CD4-positive, CD25-positive, alpha-beta regulatory T cell (primary cell): ENCODE measurements at places on chromosomes 7 and 10.

DNA sequence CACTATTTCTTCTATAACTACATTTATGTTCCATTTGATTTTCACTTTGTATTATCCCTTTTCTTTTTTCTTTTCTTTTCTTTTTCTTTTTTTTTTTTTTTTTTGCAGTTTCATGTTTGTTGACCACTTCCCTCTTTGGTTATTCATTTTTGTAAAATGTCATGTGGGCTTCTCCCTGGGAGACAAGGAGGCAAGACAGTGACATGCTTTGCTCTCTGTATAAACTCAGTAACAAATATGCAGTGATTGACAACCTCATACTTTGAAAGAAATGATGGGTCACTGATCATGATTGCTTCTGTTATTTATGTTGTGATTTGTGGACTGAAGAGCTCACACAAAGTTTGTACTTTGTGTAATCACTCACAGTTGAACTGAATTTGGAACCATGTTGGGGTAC is 90.2 kb upstream of the ABI1 start:
- DNase-seq, result no peak

GRCh38 chr10:18532881-18533535 is 118.4 kb downstream of the NSUN6 start:
- no peak for DNase-seq

DNA sequence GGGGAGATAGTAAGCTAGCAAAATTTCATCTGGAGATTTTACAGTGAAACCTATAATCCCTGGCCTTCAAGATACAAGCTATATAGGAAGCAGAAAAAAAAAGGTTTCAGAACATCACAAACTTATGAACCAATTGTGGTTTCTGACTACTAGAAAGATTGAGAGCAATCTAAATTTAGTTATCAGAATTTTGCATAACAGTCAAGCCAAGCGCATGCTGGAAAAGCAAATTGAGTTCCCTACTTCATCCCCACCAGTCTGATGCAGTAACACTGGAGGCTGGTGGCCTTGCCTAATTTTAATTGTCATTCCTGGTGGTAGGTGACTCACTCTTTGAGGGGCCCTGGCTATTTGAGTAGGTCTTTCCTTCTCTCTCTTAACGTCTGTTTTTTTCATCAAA is 46.3 kb upstream of the ELMO1 start:
- DNase-seq, result no peak

- DNase-seq, result no peak
These were observed 6.0 kb downstream of the LEP start for GRCh38 chr7:128247108-128247507.

- no peak for DNase-seq
These were observed 191.8 kb downstream of the TRIL start for GRCh38 chr7:28766359-28766758.

GRCh38 chr7:22726345-22726906 is 574 bp upstream of the IL6 start:
- DNase-seq, result peak; percentile 5

DNA sequence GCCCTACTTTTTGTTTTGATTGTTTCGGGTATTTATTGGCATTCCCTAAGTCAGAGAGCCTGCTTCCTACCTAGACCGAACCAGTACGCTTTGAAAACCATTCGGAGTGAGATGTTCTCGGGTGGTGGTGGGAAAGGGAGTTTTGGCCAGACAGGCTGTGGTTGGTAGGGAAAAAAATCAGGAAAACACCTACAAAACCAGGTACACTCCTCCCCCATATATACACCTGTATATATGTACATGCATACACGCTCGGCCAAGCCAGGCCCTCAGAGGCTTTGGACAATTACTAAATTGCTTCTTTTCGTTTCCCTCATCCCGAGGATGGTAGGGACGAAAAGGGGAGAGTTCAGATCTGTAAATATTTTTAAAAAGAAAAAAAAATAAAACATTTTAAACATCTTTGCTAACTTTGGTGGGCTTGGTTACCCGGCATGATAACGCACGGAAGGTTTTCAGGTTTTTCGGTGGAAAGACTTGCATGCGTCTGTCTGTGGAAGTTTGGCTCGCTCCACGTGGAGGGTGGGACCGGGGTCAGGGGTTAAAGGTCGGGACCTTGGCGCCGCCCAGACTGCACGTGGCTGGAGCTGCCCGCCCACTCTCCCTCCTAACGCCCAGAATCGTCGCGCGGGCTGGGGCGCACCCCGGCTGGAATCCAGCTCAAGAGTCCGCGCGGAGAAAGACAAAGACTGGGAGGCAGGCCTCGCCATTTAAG is 2.5 kb downstream of the HMX2 start:
- no peak for DNase-seq

DNA sequence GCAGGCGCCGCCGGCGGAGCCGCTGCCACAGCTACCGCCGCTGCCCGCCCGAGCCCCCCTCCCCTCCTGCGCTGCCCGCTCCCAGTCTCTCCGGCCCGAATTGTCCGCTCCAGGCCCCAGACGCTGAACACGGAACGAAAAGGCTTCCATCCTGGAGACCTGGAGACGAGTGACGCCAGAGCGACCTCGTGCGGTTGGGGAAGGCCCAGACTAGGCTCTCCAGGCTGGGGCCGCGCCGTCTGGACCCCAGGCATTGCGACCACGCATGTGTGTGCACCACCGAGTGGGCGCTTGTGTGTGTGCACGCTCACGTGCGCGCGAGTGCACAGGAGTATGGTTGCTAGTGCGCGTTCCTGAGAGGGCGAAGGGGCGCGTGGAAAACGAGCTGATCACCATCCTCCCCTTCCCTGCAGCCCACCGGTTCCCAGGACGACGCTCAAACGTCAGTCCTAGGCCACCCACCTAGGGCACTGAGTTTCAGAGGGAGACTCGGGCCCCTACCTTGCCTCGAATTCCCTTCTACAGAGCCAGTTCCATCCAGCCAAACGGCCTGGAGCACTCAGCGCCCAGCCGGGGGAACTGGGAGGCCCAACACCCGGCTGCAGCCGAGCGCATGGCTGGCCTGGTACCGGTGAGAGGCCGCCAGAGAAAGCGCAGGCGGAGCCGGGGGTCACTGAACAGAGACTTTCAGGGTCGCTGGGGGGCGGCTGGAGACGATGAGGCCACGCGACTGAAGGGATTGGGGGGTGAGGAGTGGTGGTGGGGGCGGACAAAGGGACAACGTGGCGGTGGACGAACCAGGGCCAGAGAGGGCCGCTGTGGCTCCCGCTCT is 11.6 kb downstream of the LBX1 start:
- DNase-seq, result no peak

DNA sequence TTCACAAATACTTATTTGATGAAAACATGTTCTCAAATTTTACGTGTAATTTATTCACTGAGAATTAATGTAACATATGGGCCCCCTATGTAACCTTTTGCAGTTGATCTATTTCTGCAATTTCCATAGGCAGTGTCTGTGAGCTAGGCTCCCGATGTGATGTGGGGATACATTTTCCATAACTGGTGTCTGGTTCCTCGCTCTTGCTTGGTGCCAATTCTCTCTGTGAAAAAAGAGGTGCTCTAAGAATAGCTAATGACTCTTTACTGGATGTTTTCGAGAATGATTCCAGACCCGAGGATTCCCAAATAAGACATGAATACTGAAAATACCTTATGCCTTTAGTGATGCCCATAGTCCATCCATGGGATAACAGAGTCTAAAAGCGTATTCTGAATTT is 286.7 kb upstream of the FZD8 start:
- no peak for DNase-seq

DNA sequence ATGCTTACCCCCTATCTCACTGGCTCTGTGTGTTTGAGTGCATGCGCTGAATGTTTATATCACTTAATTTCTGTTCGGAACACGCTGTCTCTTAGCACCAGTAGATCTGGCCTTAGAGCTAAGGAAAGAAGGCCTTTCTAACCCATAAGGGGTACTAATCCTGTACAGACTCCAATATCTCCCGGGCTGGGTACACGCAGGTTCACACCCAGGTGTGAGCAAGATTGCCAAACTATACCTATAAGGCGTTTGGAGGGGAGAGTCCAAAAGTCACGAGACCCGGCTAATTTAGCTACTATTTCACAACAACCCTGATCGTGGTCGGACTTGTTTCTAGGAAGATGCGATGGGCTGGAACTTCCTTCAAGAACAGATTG is 727 bp upstream of the PDSS1 start:
- DNase-seq, result no peak

DNA sequence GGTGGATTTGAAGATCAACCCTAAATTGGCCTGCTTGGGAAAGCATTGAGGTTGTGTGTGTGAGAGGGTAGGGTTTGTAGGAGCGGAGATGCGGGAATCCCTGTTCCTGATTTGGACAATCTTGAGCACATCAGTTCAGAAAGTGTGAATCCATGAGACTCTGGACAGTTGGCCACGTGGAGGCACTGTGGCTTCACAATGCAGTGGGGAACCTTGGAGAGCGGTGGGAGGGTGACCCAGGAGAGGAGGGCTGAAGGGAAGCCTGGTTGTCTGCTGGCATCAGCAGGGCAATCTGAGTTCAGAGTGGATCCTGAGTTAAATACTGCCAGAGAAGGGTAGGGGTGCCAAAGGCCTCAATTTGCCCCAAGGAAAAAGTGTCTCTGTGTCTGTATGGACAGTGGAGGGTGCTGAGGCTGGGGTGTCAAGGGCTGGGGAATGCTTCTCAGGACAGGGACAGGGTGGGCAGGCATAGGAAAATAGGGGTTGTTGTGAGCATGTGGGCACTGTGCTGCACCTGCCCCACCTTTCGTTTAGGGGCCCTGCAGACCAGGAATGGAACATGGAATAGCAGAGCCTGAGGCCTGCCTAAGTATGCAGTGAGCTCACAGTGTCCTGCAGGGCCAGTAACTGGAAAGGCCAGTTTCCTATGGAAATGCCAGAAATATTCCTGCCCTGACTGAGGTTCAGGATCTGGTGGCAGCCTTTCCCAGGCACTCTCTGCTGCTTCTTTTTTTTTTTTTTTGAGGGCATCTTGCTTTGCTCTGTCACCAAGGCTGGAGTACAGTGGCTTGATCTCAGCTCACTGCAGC is 162.9 kb upstream of the PRSS58 start:
- no peak for DNase-seq

DNA sequence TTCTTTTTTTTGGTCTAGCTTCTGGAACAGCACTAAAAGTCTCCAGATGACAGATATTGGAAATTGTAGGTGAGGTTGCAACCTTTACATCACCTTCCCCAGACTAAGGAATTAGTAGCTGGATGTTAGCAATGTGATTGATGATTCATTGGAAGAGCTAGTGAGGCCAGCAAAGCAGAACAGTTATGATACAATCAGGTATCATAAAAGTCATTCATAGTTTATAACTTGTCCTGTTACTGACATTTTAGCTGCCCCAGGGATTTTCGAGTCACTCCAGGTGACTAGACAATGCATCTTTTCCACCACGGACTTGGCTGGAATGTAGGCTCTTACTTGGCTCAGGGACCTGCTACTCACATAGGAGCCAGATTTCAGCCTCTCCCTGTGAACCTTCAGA is 15.9 kb upstream of the TCF7L2 start:
- no peak for DNase-seq

GRCh38 chr10:118900617-118901016 is 128.9 kb upstream of the NANOS1 start:
- no peak for DNase-seq

GRCh38 chr7:128202287-128202957 is 38.7 kb upstream of the LEP start:
- no peak for DNase-seq

DNA sequence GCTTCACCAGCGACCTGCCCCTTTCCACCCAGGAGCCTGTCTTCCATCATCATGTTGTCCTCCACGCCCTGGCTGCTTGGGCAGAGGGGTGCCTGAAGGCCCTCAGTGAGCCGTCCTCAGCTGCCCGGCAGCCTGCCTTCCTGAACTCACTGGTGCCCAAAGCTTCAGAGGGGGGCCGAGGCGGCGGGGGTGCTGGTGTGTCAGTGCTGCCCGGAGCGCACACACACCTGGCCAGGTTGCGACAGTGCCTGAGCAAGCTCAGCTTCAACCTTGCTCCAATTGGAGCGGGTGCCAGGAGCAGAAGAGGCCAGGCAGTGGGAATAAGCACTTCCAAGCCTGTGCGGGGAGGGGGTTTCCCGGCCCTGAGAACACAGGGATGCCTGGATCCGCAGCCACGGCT is 566.3 kb downstream of the INHBA start:
- DNase-seq, result no peak

GRCh38 chr7:81990395-81990794 is 220.5 kb upstream of the HGF start:
- no peak for DNase-seq

DNA sequence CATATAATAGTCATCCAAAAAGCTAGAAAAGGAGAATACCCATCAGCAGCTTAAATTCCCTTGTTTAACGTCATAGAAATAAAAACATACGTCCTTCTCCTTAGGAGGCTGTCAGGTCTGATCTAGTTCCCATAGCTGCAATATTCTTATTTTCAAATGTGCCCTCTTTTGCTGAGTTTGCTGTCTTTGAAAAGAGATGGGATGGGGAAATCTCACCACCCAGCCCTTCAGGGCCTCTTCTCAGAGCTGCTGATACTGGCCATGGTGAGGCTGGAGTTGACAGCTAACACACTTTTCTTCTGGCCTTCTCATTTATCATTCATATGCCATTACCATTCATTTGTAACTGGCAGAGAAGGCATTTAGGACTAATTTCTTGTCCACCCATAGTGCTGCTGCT is 5.1 kb upstream of the PCGF5 start:
- DNase-seq, result no peak

DNA sequence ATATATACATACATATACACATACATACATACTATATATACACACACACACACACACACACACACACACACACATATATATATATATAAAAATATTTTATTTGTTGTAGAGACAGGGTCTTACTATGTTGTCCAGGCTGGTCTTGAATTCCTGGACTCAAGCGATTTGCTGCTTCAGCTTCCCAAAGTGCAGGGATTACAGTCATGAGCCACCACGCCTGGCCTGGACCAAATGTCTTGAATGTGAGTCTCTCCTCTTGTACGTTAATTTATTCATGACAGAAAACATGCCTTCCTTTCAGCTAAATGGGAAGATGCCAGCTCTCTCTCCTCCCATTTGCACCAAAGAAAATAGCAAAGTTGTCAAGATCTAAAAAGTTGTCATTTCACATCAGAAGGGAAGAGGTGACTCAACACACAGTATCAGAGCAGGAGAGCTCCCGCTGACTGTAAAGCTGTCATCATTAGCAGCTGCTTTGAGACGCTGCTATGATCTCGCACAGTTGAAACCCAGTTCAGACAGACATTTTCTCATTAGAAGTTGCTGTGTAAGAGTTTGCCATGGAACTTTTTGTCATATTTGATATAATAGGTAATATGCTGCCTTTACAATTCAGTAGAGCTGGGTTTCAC is 224.3 kb downstream of the SFMBT2 start:
- peak; percentile 29 for DNase-seq

DNA sequence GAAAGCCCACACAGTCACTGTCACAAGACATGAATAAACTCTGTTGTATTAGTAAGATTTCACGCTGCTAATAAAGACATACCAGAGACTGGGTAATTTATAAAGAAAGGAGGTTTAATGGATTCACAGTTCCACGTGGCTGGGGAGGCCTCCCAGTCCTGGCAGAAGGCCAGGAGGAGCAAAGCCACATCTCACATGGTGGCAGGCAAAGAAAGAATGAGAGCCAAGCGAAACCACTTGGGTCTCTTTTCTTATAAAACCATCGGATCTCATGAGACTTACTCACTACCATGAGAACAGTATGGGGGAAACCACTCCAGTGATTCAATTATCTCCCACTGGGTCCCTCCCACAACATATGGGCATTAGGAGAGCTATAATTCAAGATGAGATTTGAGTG is 110.2 kb downstream of the ST8SIA6 start:
- no peak for DNase-seq

- no peak for DNase-seq
These were observed 4.9 kb downstream of the ITPRID1 start for GRCh38 chr7:31518766-31519165.
